ENCODE measurements at places on chromosomes 2 and 18.

DNA sequence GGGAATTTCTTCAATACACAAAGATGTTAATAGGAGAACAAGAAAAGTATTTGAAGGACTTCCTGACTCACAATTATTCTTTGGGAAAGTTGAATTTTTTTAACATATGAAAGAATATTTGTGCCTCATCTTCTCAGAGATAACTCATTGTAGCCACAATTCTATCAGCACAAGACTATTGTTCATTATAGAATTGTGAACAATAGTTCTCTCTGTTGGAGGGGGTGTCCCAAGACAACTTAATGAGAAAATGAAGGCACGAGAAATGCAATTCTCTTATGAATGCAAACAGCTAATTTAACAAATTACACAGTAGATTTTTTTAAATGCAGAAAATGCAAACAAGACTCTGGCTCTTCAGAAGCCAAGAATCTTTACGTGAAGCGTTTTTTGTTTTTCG, 157.0 kb downstream of the BARD1 start:
- no peak for DNase-seq

GRCh38 chr2:240731178-240731545, 39.5 kb downstream of the AQP12A start:
- DNase-seq: no peak

DNA sequence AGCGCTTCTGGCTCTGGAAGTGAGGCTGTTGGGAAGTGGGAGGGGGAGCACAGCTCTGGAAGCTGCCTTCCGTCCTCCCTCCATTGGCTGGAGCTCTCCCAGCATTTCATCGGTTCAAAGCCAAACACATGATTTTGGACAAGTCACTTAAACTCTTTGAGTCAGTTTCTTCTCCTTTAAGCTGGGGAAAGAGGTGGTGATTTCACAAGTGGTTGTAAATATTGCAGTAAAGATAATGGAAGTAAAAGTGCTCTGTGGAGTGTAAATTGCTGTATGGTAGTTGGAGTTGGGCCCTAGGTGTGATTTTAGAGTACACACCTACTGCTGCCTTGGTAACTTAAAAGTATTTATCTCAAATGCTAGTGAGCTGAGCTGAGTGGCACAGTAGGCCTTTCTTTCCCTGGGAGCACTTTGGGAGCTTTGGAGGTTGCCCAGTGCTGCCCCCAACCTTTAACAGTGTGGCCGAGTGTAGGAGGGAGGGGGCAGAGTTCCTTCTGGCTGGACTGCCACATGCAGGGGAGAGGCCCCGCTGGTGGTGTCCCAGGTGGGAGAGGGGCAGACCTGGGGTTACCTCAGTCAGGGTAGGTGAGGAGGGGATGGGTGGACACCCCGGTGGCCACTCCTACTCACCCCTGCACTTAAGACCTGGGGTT, 54.7 kb downstream of the ASAP2 start:
- no peak for DNase-seq

DNA sequence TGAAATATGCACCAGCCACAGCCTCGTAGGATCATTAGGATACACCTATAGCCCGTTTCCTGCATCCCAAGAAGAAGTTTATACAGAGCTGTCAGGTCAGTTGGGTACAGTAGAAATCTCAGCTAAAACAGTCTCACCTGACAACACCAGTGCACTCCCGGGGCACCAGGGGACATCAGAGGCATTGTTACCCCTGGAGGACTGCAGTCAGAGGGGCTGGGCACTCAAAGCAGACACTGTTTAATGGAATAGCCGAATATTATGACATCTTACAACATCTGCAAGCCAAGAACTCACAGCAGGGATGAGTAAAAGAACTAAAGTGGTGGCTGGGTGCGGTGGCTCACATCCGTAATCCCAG, 93.0 kb upstream of the ID2 start:
- DNase-seq: no peak

DNA sequence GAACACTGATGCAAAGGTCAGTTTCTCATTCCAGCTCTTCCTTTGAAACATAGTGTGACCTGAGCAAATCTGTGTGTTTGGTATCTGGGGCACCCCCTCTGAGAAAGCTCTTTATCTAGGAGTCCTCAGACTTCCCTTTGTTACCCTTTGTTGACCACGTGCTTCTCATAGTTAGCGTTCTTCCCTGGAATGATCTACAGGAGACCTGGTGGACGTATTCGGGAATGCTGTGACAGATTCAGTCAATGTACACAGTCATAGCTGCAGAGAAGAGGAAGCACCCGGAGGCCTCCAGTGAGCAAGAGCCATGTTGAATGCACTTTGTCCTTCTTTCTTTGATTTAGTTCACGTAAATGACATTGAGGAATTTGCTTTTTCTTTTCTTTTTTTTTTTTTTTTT, 10.7 kb upstream of the CHMP1B start:
- DNase-seq: no peak

DNA sequence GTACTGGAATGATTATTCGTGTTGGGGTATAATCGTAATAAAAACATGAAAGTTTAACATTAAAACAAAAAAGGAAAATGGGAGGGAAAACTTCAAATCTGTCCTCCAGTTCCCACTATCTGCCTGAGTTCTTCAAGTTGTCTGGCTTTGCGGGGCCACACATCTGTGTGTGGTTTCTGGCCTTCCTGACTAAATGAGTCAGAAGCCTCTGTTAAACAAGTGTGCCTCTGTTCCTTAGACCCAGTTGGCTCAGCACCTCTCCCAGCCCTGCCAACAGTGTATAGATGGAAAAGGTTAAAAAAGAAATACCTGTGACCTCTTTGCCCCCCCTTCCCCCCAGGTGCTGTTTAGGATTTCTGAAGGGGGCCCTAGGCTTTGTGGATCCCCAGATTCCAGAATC, 30.2 kb downstream of the XDH start:
- DNase-seq: no peak

GRCh38 chr18:51053814-51054213, 23.8 kb downstream of the SMAD4 start:
- no peak for DNase-seq

- no peak for DNase-seq
These were observed 91.2 kb upstream of the CCDC195 start for GRCh38 chr2:224807153-224807964.

DNA sequence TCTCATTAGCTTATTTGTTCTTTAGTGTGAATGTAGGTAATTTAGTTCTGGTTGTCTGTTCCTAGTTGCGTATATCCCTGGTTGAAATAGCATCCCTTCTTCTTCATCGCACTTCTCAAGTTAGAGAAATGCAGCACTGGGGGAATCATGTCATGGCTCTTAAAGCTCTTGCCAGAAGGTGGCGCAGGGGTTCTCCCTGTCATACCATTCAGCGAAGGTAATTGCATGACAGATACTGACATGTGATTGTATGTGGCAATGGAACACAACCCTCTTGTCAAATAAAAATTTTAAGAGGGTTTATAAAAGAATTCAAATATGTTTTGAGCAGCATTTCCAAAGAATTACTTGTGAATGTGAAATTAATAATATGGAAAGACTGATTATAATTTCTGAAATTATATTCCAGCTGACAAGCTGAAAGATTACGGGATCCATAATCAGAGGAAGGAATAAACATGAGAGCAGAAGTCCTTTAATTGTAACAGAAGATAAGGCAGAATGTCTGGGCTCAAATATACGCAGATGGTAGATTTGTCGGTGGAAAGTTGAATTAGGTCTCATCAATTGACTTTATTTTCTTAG, 411.7 kb downstream of the DSEL start:
- DNase-seq: peak; percentile 60

DNA sequence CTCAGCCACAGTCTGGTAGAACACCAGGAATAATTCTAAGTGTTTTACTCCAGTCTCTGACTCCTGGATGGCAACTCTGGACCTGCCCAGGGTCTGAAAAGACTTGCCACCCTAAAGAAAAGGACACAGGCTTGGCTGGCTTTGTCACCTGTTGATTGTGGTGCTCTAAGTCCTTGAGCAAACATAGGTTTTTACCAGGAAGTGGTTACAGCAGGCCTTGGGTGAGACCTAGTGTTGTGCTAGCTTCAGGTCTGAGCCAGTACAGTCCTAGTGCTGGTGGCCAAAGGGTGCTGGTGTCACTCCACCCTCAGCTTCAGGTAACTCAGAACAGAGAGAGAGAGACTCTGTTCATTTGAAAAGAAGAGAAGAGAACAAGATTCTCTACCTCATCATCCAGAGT, 1239.4 kb upstream of the CRIM1 start:
- DNase-seq: no peak

DNA sequence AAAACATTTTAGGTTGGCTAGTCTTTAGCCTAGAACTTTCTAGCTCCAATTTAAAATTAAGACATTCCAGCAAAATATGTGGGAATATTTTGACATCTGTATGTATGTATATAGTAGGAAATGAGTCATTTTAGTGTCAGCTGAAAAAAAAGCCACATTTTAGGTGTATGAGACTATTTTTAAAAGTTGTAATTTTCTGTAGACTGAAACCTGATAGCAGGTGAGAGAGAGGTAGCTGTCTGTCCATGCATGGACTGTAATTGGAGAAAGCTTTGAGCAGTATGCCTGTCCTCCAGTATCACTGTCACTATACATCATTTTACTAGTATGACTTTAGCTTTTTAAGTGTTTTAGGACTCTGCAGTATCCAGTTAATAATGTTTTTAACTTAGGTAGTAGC, 26.1 kb upstream of the PPP1R1C start:
- no peak for DNase-seq

DNA sequence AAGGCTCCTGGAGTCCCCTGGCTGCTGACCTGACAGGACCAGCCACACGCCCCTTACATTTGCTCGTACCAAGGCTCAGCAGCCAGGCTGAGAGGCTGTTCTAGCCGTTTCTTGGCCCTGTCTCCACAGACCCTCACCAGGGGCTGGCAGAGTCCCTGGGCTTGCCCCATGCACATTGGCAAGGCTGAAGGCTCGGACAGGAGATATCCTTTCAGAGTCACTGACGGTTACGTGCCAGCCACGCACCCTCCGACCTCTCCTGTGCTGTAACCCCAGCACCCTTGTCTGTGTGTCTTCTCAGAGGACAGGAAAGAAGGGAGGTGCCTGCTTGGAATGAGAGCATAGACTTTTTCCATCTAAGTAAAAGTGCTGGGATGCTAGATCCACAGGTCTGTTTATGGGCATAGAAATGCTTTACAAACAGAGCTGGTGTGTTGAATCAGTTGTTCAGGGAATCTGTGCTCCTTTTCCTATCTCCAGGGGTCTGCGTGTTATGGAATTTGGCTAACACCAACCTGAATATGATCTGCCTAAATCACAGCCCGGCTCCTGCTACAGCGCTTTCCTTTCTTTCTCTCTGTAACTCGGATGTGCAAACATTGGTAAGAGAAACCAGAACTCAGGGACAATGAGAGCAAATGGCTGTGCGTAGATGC, 41.0 kb downstream of the COPS8 start:
- DNase-seq: no peak

- DNase-seq: no peak
These were observed 445.1 kb upstream of the SPRED2 start for GRCh38 chr2:65877331-65878010.

DNA sequence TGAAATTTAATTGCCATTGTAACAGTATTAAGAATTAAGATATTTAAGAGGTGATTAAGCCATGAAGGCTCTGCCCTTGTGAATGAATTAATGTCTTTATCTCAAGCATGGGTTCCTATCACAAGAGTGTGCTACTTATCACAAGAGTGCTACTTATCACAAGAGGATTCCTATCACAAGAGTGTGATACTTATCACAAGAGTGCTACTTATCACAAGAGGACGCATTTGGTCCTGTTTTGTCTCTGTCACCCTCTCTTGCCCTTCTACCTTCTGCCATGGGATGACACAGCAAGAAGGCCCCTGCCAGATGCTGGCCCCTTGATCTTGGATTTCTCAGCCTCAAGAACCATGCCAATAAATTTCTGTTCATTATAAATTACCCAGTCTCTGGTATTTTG, 13.2 kb upstream of the COL5A2 start:
- DNase-seq: no peak

GRCh38 chr2:242032780-242033656, 163.5 kb downstream of the RTP5 start:
- no peak for DNase-seq

DNA sequence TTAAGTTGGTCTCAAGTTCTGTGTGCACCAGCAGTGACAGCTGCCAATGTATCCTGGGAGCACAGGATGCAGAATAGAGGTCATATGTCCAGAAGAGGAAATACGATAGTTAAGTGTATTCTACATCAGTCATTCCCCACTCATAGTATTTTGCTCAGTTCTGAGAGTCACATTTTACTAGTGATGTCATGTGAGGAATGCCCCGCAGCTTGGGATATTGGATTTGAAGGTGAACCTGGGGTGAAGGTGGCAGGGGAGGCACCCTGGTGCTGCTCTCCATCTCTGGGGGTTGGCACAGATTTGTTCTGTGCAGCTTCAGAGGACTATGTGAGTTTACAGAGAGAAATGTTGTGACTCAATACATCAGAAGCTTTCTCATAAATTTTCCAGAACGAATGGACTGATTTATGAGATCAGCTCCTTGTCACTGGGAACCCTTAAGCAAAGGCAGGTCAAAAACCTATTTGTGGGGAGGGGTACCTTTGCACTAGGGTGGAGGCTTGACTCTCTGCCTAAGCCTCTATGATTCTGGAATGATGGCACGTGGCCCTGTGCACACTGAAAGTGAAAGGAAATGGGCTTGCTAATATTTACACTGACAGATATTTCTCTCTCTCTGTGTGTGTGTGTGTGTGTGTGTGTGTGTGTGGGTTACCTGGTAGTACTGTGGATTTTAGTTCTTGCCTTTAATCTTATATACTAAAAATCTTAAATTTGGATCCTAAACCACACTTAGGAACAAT, 95.9 kb downstream of the NEB start:
- peak; percentile 35 for DNase-seq

- DNase-seq: no peak
These were observed 34.1 kb downstream of the PIEZO2 start for GRCh38 chr18:11115276-11115675.

DNA sequence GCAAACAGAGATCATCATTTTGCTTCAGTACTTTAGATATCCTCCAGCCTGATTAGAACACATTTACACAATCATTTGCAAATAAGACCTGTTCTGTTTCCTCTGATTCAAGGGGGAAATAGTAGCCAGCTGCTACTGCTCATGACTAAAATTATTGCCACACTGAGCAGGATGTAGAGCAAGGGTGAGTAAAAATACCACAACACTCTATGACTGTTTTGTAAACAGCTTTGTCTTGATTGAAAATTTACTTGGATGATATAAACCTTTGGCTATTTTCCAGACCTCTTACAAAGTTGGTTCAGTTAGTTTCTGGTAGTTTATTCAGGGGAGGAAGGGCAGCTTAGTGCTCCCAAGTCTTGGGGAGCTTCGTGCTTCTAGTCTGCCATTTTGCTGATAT, 286.4 kb upstream of the CNTNAP5 start:
- DNase-seq: no peak

- DNase-seq: no peak
These were observed 24.5 kb downstream of the NIF3L1 start for GRCh38 chr2:200913654-200914053.

Data from NCI-H1417 (cell line).